ENCODE measurements at places on chromosomes 12 and 14. TPM values are rescaled to one million over a fixed set of nuclear protein-coding genes. Genes with fewer than 3 reads are reported as not detected.

The CDK17 gene
- 26.2 TPM for total RNA-seq

DNA sequence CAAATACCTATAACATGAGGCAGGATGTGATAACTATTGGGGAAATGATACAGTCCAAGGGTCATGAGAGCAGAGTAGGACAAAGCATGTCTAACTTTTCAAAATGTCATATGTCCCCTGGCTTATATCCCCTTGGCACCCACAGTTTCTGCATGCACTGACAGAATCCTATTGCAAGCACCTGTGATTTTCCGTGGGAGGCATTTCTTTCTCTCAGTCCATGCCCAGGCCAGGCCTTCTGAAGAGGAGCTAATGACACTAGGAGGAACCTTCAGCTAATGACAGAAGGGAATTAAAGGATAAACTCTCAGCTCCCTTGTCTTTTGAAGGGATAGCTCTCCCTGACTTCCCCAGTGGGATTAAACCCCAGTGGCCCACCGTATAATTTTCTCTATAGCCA lies 249.2 kb downstream of the TTC6 start:
- no peak for DNase-seq

GRCh38 chr14:98290596-98290995 lies 981.4 kb downstream of the BCL11B start:
- DNase-seq = no peak

DNA sequence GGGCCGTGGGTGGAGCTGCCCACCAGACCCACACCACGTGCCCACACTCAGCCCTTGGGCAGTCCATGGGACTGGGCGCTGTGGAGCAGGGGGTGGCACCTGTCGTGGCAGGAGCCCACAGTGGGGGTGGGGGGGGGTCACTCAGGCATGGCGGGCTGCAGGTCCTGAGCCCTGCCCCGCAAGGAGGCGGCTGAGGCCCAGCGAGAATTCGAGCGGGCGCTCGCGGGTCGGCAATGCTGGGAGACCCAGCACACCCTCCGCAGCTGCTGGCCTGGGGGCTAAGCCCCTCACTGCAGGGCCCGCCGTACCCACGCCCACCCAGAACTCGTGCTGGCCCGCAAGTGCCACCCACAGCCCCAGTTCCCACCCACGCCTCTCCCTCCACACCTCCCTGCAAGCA lies 132.6 kb upstream of the GARIN2 start:
- DNase-seq = no peak

GRCh38 chr14:34452258-34452822 lies 9.7 kb downstream of the SPTSSA start:
- DNase-seq = no peak

DNA sequence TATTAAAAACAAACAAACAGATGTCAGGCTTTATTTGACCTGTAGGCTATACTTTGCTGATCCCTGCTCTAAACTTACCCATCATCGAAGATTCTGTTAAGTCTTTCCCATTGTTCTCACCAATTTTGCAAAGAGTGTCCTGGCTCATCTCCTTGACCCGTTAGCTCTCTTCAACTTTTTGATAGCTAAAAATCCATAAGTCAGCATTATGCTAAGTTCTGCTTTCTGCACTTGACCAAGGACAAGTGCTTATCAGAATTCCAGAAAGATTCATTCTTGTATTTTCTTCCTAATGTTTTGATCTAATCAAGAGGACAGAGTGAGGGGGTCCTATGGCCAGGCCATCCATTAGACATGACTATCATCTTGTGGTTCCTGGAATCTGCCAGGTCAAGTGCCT lies 503.5 kb downstream of the FUT8 start:
- no peak for DNase-seq
